Aorta (tissue), 5 donors: ENCODE measurements at places on chromosomes 5 and 9. TPM values are rescaled to one million over a fixed set of nuclear protein-coding genes. Genes with fewer than 3 reads are reported as not detected.
A peak's percentile ranks its signal among the peaks of the same experiment; 100 is the strongest.

- H3K27ac ChIP-seq: peak overlapping the region; percentile 60
- no peaks in the 10 kb centered on the region for H3K36me3 ChIP-seq
- DNase-seq: no peak
- H3K4me3 ChIP-seq: no peak overlapping the region
- H3K4me1 ChIP-seq: peaks cover 8% of the 10 kb centered on the region
These were observed 48.6 kb downstream of the ARHGEF28 start for GRCh38 chr5:73674669-73675004.

Gene SLC6A18
- total RNA-seq: not detected

Gene IL5
- not detected for total RNA-seq

GRCh38 chr5:83967417-83967816 lies 246.8 kb upstream of the HAPLN1 start:
- no peak for DNase-seq
- no peaks in the 10 kb centered on the region for H3K27me3 ChIP-seq
- H3K27ac ChIP-seq: no peak overlapping the region

Gene NUTM2G
- total RNA-seq: not detected

GRCh38 chr5:43691893-43692292 lies 88.9 kb downstream of the NNT start:
- H3K27me3 ChIP-seq: no peaks in the 10 kb centered on the region
- no peak overlapping the region for H3K27ac ChIP-seq
- H3K4me1 ChIP-seq: no peaks in the 10 kb centered on the region
- H3K4me3 ChIP-seq: no peak overlapping the region
- DNase-seq: no peak

Gene TEX48
- not detected for total RNA-seq

Gene MTREX
- 74.8 TPM for total RNA-seq

DNA sequence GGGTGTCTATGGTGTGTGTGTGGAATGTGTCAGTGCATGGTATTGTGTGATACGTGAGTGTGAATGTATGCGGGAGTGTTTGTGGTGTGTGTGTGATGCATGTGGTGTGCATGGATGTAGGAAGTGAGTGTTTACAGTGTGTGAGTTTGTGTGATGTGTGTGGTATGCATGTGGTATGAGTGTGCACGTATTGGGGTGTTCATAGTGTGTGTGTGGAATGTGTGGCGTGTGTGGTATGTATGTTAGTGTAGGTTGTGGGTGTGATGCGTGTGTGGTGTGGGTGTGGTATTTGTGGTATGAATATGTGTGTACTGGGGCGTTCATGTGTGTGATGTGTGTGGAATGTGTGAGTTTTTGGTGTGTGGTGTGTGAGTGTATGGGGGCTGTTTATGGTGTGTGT lies 40.1 kb upstream of the BICD2 start:
- no peak for DNase-seq
- no peaks in the 10 kb centered on the region for H3K4me1 ChIP-seq

DNA sequence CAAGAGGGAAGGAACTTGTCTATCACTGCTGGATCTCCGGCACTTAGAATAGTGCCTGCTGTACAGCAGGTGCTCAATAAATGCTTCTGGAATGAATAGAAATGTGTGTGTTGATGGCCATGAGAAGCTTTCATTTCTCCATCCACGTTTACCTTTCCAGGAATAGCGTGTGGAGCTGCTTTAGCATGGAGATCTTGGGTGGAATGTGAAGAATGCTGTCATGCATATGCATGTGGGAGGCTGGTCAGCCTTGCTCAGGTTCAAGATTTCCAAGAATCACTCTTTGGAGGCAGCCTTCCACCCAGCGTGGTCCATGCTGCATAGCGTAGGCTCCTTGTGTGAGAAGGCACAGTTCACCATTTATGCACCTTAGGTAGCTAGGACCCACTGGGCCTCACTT lies 19.2 kb downstream of the COL15A1 start:
- H3K4me1 ChIP-seq: peaks cover 7% of the 10 kb centered on the region
- no peaks in the 10 kb centered on the region for H3K36me3 ChIP-seq
- H3K27ac ChIP-seq: peak overlapping the region; percentile 16
- DNase-seq: no peak

DNA sequence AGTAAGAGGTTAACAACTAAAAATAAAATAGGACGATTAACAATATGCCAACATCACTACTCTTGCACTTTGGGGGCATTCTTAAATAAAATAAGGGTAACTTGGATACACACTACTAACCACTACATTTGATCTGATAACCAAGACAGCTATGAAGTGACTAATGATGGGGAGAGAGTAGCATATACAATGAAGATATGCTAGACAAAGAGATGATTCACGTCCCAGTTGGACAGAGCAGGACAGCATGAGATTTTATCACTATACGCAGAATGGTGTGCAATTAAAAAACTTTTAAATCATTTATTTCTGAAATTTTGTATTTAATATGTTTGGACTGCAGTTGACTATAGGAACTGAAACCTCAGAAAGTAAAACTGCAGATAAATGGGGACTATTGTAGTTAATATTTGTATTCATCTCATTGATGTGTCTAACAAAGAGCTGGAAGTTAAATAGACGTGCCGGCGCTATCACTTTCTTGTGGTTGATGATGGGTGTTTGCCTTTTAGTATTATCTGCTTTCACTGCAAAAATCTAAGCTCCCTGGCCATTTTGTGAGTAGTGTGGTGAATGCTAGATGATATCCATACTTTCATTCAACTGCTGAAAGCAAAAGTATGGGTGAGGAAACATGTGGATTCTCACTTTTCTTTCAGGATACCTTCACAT lies 18.7 kb downstream of the GIN1 start:
- peaks cover 3% of the 10 kb centered on the region for H3K36me3 ChIP-seq
- H3K4me1 ChIP-seq: no peaks in the 10 kb centered on the region
- H3K27ac ChIP-seq: no peak overlapping the region
- no peak for DNase-seq
- H3K27me3 ChIP-seq: no peaks in the 10 kb centered on the region
- no peak overlapping the region for H3K4me3 ChIP-seq

- H3K27ac ChIP-seq: no peak overlapping the region
- no peaks in the 10 kb centered on the region for H3K36me3 ChIP-seq
- H3K27me3 ChIP-seq: no peaks in the 10 kb centered on the region
- H3K4me1 ChIP-seq: no peaks in the 10 kb centered on the region
- no peak overlapping the region for H3K4me3 ChIP-seq
- no peak for DNase-seq
These were observed 96.7 kb downstream of the SUSD1 start for GRCh38 chr9:112078432-112078831.

DNA sequence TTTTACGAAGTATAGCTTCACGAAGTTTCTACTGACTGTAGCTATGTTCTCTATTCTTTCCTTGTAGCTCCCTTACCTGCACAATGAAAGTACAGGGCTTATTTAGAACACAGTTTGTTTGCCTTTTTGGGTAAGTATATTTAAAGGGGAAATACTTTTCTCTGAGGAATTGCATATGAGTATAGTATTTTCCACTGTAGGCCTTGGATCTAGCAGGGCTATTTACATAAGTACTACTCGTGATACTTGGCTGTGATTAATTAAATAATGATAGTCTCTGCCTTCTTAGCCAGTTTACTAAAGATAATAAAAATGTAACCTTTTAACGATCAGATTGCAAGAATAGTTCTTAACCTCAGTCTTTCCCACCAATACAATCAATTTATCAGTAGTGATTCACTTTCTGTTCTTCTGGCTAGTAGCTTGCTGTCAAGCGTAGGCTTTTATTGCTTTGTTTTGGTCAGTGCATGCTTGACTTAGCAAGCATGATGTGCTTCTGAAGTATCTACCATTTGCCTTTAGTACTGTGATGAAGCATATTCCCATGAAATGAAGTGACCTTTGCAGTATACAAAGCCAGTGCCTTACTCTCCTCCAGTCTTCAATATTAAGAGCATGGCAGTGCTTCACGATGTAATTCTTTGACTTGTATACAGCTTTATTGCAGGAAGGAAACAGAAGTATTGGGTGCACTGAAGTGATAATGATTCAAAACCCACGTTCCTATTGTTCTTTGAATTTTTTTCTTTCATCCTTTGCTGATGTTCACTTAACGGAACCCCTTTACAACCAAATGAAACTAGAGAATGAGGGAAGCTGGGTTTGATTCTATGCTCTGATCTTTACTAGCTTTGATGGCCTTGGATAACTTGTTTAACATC lies 64.2 kb downstream of the SLC44A1 start:
- H3K27me3 ChIP-seq: no peaks in the 10 kb centered on the region
- no peaks in the 10 kb centered on the region for H3K4me1 ChIP-seq
- H3K36me3 ChIP-seq: no peaks in the 10 kb centered on the region
- DNase-seq: no peak
- H3K27ac ChIP-seq: no peak overlapping the region
- H3K4me3 ChIP-seq: no peak overlapping the region

Gene TMC1
- total RNA-seq: 0.62 TPM

GRCh38 chr9:25117791-25118190 lies 560.5 kb downstream of the TUSC1 start:
- no peak overlapping the region for H3K27ac ChIP-seq
- H3K4me1 ChIP-seq: no peaks in the 10 kb centered on the region
- H3K27me3 ChIP-seq: no peaks in the 10 kb centered on the region
- no peak for DNase-seq

GRCh38 chr9:77954013-77954665 lies 77.5 kb downstream of the GNAQ start:
- H3K27me3 ChIP-seq: no peaks in the 10 kb centered on the region
- H3K4me1 ChIP-seq: peaks cover 18% of the 10 kb centered on the region
- no peak for DNase-seq
- no peaks in the 10 kb centered on the region for H3K36me3 ChIP-seq
- no peak overlapping the region for H3K27ac ChIP-seq

GRCh38 chr9:557601-558201 lies 283.8 kb upstream of the DMRT1 start:
- no peak for DNase-seq
- H3K27ac ChIP-seq: no peak overlapping the region
- H3K36me3 ChIP-seq: no peaks in the 10 kb centered on the region
- H3K27me3 ChIP-seq: no peaks in the 10 kb centered on the region
- H3K4me1 ChIP-seq: peaks cover 1% of the 10 kb centered on the region

Gene PCDHGB1
- total RNA-seq: 6.5 TPM

Gene RNF44
- total RNA-seq: 40.6 TPM

Gene IFNA13
- not detected for total RNA-seq

GRCh38 chr5:102747386-102748166 lies 7.5 kb upstream of the PAM start:
- H3K4me3 ChIP-seq: no peak overlapping the region
- no peaks in the 10 kb centered on the region for H3K36me3 ChIP-seq
- H3K27ac ChIP-seq: no peak overlapping the region

- H3K4me1 ChIP-seq: no peaks in the 10 kb centered on the region
- no peaks in the 10 kb centered on the region for H3K27me3 ChIP-seq
- H3K4me3 ChIP-seq: no peak overlapping the region
- no peak for DNase-seq
- H3K36me3 ChIP-seq: no peaks in the 10 kb centered on the region
These were observed 61.3 kb upstream of the ELL2 start for GRCh38 chr5:96022971-96023370.

DNA sequence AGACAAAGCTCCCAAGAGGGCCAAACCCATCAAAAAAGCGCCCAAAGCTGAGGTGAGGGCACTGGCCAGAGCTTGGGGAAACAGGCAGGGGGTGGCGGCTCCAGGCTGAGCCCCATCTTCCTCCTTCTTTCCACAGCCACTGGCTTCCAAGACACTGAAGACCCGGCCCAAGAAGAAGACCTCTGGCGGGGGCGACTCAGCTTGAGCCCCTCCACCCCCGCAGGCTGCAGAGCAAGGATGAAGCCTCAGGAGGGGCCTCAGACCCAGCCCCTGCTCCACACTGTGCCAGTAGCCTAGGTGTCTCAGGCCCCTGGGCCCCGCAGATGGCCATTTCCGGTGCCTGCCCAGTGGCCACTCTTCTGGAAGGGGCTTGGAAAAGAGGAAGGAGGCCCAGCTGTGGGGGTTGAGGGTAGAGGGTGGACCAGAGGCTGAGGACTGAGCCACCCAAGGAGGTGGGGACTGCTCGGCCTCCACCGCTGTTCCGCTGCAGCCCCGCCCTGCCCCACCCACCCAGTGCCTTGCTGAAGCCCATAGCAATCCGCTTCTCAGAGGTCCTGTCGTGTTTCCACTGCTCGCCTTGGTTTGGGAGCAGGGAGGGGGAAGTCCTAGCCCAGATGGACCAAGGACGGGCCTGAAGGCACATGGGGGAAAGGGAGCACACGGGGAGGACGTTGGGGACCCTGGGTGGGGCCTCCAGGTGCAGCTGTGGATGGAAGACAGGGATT lies 6.9 kb downstream of the REEP2 start:
- no peak for DNase-seq
- no peaks in the 10 kb centered on the region for H3K4me1 ChIP-seq
- H3K27me3 ChIP-seq: no peaks in the 10 kb centered on the region
- H3K27ac ChIP-seq: no peak overlapping the region
- H3K36me3 ChIP-seq: no peaks in the 10 kb centered on the region

Gene GMCL2
- total RNA-seq: not detected

DNA sequence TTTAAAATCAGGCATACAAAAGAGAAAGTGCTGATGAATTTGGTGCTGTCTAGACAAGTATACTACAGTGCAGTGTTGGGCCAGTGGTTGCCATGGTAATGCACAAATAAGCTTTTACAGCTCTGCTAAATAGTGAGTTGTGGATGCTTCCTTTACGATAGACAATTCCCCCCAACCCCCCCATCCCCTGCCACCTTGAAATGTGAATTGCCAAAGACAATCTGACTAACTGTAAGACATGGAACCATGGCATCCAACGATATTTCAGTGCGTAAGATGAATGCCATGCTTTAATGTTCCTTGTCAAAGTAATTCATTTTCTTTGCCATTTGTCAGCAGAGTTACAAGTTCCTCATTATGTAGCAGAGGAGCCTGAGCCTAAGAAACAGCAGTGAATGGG lies 91.5 kb upstream of the NREP start:
- H3K36me3 ChIP-seq: no peaks in the 10 kb centered on the region
- no peak for DNase-seq
- H3K4me1 ChIP-seq: peaks cover under 1% of the 10 kb centered on the region
- no peaks in the 10 kb centered on the region for H3K27me3 ChIP-seq
- no peak overlapping the region for H3K27ac ChIP-seq

DNA sequence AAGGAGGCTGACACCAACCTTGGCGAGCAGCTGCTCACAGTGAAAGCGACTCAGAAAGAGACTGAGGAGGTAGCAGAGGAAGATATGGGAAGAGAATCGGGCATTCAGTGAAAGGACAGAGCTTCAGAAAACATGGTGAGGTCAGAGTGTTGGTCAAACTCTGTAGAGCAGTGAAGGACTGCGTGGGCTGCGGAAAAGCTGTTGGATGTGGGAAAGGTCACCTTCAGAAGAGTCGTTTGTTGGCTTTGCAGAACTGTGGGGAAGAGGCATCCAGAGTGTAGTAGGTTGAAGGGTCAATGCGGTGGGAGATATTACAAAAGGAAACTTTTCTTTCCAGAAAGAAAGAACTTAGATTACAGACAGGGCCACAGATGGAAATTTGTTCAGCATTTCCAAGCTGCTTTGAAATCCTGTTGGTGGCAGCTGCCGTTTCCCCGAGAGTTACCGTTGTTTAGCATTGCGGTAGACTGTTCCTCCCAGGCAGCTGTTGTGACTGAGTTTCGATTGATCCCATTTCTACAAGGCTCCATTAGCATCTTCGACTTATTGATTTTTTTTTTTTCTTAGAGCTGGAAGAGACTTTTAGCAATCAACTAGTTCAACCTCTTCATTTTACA lies 58.3 kb upstream of the AFAP1L1 start:
- no peak overlapping the region for H3K4me3 ChIP-seq
- no peaks in the 10 kb centered on the region for H3K4me1 ChIP-seq
- H3K27ac ChIP-seq: no peak overlapping the region
- H3K36me3 ChIP-seq: no peaks in the 10 kb centered on the region
